Smooth muscle cell of the coronary artery (primary cell): ENCODE measurements at places on chromosomes 11 and 22. TPM values are rescaled to one million over a fixed set of nuclear protein-coding genes. Genes with fewer than 3 reads are reported as not detected.

The MPZL3 gene
- total RNA-seq = 0.12 and 1.1 TPM in 2 replicates

The CLCF1 gene
- 1.8 and 3.9 TPM in 2 replicates for total RNA-seq

The UPB1 gene
- total RNA-seq = 1.4 TPM in 1 of 2 replicates, not detected in the other

The ZNF215 gene
- 1.3 and 4.2 TPM in 2 replicates for total RNA-seq

The PRDM11 gene
- total RNA-seq = 4.2 and 4.6 TPM in 2 replicates

The DNHD1 gene
- 3.3 and 6.3 TPM in 2 replicates for total RNA-seq

The APLNR gene
- total RNA-seq = 0.35 TPM in 1 of 2 replicates, not detected in the other

The RGL4 gene
- total RNA-seq = not detected in 2 replicates

The MMP13 gene
- total RNA-seq = not detected in 2 replicates

The TRIM49 gene
- not detected in 2 replicates for total RNA-seq

The ARRB1 gene
- total RNA-seq = 7.4 and 44.6 TPM in 2 replicates

The SLC6A5 gene
- not detected in 2 replicates for total RNA-seq

The RIBC2 gene
- total RNA-seq = 0.08 and 0.12 TPM in 2 replicates

The IL17REL gene
- not detected in 2 replicates for total RNA-seq

The UBQLNL gene
- 0.08 and 0.12 TPM in 2 replicates for total RNA-seq

The IRAG1 gene
- 3.6 and 4.8 TPM in 2 replicates for total RNA-seq

The SLC37A2 gene
- total RNA-seq = 0.30 and 0.35 TPM in 2 replicates

The OR52I2 gene
- not detected in 2 replicates for total RNA-seq

The CARD16 gene
- 4.5 and 24.5 TPM in 2 replicates for total RNA-seq

The DKK3 gene
- total RNA-seq = 129 and 293 TPM in 2 replicates

The CBX7 gene
- 1.6 and 9.8 TPM in 2 replicates for total RNA-seq

The GTSE1 gene
- total RNA-seq = 1.8 TPM in 1 of 2 replicates, not detected in the other

The FXYD6 gene
- not detected in 2 replicates for total RNA-seq

The UCP3 gene
- 0.08 and 0.12 TPM in 2 replicates for total RNA-seq

The SELENOH gene
- 34.6 and 86.4 TPM in 2 replicates for total RNA-seq

The NAALAD2 gene
- 0.08 and 0.35 TPM in 2 replicates for total RNA-seq

The KIF18A gene
- 1.9 and 7.1 TPM in 2 replicates for total RNA-seq

The MYBPC3 gene
- total RNA-seq = 0.12 TPM in 1 of 2 replicates, not detected in the other

The OR4C11 gene
- under 0.01 TPM in 1 of 2 replicates, not detected in the other for total RNA-seq
